ENCODE measurements at places on chromosomes 1 and 21.

DNA sequence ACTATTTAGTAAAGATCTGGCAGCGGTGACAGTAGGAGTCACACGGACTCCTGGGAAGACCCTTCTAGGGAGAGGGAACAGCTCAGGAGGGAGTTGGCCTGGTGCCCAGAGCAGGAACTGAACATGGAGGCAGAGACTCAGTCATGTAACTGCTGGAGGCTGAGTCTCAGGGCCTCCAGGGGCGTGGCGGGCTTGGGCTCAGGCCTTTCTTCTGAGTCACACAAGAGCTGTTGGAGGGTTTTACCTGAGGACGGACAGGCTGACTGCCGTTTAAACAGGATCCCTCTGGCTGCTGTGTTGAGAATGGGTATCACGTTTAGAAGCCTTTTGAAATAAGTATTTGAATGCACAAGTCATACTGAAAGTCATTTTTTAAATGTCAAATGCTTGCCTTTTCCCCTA is 7.2 kb upstream of the ETS2 start:
- no peak for DNase-seq

DNA sequence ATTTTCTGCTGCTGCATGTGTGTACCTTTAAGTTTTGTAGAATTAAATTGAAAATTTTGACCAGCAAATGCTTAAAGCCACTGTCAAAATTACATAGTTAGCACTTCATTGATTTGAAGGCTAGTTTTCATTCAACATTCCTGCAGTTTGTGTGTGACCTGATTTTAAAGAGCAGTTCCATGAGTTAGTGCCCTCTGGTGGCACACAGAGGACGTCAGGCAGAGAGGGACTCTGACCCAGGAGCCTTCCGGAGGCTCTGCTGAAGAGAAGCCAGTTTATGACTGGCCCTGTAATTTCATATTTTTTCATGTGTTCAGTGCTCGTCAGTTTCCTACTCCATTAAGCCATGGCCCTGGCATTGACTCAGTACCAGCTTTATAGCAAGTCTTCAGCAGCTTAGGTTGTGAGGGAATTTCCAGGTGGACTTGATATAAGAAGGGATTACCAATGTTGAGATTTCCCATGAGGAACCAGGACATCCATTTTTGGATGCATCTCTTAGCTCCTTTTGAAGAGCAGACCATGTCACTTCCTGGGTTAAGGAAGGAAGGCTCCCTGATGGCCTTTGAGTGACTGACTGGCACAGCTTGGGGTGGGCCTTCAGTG is 104.7 kb downstream of the CAMTA1 start:
- DNase-seq = no peak

- no peak for DNase-seq
Observed at GRCh38 chr1:1302006-1302430, 5.7 kb downstream of the ACAP3 start.

- DNase-seq = no peak
Observed at GRCh38 chr1:225418059-225418458, 9.8 kb downstream of the LBR start.

GRCh38 chr1:206036663-206037455 is 13.2 kb upstream of the CTSE start:
- no peak for DNase-seq

GRCh38 chr1:118717893-118718292 is 270.2 kb downstream of the TBX15 start:
- DNase-seq = no peak
